Heart right ventricle (tissue), 16 donors: ENCODE measurements at places on chromosomes 16 and 17. TPM values are rescaled to one million over a fixed set of nuclear protein-coding genes. Genes with fewer than 3 reads are reported as not detected.

DNA sequence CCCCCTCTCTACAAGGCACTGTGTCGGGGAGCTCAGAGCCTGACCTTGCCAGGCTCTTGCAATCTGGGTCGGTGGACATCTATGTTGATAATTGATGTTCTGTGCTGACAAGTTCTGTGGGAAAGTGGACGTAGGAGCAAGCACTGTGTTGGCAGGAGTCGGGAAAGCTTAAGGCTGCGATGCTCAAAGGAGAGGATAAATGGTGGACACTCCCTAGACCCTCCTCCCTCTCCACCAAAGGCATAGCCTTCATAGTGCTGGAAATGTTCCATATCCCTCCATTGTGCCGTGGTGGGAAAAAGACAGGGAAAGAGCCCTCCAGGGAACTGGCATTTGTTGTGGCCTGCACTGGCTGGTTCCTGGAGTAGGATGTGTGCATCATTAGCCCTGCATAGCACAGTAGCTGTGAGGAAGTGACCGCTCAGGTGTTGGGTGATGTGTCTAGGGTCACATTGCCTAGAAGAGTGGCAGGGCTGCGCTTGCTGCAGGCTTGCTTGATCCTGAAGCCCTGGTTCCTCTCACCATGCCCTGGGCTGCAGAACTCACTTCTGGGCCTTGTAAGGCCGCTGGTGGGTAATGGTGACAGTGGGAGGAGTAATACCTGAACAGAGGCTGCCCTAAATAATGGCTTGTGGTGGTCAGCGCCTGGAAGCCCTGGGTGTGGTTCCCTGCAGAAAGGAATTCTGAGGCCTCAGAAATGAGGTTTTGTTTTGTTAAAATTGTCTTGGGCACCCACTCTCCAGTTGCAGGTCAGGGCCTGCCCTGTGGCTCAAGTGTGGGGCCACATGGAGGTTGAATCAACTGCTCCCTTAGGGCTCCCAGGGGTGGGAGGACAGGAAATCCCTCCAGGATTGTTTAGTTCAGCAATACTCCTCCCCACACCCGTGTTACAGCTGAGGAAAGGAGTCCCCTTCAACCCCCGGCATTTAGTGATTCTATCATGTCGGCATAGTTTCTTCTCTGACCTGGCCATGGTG is 62.6 kb downstream of the KSR1 start:
- DNase-seq, result no peak

Gene C1QTNF8
- not detected for total RNA-seq

Gene CORO6
- 88.6 TPM for total RNA-seq

DNA sequence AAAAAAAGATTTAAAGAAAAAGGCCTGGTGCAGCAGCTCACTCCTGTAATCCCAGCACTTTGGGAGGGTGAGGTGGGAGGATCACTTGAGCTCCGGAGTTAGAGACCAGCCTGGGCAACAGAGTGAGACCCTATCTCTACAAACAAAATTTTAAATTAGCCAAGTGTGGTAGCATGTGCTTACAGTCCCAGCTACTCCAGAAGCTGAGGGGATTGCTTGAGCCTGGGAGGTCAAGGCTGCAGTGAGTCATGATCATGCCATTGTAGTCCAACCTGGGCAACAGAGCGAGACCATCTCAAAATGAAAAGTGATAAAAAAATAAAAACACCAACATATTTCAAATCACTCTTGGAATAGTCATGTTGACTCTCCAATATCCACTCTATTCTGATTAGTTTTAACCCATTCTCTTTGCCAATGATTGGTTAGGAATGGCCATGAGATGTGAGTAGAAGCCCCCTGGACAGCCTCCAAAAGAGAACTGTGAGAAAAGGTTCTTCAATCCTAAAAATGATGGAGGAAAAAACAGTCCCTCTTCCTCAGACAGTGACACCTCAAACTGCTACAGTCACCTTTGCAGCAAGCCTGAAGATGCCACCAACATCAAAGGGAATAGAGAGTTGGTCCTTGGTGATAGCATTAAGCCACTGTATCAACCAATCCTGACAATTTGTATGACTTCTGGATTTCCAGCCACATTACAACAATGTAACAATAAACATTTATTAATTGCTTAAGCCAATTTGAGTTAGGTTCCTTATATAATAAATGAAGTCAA is 2.9 kb upstream of the KANSL1 start:
- no peak for DNase-seq

DNA sequence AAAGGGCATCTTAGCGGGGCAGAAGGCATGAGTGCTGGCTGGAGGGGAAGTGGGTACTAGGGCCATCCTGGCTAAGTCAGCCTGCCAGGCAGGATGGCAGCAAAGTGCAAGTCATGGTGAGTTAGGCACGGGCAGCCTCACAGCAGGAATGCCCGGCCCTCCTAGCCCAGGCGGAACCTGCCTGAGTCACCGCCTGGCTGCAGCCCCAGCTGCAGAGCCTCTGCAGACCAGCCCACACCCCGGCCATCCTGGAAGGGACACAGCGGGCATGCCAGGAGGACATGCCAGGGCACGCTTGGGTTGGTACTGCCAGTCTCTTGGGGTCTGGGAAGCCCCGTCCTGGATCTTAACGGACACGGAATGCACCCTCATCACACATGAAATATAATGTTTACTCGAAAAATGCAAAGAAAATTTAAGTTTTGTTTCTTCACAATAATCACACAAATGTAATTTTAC is 5.0 kb upstream of the ALDH3A1 start:
- DNase-seq, result peak; percentile 64
